ENCODE measurements at places on chromosomes 6 and 20.

- no peak for DNase-seq
These were observed 136.4 kb downstream of the LINC00237 start for GRCh38 chr20:20969701-20970280.

DNA sequence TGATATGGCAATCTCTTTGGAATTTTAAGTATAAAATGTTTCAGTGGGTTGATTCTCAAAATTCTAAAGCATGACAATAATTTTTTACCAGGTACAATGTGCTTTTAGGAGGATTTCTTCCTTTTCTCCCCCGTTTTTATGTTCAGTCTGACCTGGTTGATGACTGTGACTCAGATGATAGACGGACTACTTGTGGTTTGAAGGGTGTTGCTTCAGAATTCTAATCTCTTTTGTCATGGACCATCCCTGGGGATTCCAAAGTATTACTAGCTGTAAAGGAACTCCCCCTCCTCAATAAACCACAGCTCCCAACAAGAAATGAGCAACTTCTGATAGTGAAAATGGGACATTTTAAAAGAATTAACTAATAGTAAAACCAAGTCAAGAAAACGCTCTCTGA is 34.9 kb upstream of the TNFAIP3 start:
- DNase-seq: no peak

DNA sequence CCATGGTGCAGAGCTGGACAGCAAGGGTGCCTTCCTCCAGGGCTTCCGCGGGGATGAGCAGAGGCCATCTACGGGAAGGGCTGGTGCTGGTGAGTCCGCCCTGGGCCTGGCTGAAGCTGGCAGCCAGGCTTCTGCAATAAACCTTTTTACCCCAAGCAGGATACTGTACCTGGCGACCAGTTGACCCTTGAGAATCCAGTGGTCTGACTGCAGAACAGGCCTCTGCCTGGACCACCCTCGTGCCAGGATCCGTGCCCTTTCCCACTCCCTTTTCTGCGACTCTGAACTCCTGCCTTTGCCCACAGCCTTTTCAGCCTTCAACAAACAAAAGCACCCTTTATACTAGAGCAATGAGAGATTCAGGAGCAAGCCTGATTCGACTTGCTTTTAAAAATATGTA is 18.9 kb downstream of the CDH26 start:
- DNase-seq: no peak

DNA sequence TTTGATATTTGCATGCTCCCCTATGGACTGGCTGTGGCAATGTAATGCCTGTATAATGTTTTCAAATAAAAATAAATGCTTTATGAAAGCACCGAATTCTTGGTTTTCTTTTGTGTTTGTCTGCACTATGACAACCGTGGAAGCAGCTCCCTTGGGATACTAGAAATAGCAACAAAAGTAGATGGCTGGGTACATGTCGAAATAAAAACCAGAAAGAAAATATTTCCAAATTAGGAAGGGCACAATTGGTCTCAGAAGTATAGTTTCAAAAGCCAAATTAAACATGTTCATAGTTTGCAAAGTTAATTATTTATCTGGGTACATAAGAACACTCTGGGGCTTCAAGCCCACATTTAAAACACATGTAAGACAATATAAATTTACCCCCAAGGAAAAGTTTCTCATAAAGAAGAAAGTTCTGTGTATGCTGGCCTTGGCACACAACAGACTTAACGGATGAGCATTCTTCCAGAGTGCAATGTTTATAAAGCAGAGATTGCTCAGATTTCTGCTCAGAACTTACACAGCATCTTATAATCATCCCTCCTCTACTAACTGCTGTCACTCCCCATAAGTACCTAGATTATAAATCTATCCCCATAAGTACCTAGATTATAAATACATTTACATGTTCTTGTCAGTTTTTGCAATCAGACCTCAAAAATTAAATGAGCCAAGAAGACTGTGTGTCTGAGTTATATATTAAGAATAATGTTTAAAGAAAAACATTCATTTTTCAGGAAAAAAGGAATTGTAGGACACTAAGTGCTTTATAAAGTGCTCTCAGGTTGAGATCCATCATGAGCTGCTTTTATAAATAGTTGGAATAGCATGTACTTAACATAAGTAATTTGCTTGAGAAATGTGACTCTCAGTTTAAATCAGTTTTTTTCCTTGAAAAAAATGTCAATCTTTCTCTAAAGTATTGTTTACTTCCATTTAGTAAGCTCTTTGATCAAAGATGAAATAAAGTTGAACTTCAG is 230.2 kb upstream of the PLN start:
- no peak for DNase-seq

DNA sequence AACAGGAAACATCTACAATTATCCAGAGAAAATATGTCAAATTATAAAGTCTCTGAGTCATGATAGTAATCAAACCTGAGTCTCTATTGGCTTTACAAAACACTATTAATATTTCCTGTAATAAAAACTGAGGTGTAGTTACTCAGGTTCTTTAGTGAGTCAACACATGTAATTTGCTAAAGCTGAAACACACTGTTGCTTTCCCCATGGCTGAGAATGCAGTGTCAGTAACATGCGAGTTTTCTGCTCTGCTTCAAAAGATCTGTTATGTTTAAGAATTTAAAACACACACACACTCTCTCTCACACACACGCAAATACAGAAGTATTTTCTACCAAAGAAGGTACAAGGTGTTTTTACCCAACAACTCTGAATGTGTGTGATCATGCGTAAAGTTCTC is 38.6 kb downstream of the ATXN1 start:
- DNase-seq: no peak

DNA sequence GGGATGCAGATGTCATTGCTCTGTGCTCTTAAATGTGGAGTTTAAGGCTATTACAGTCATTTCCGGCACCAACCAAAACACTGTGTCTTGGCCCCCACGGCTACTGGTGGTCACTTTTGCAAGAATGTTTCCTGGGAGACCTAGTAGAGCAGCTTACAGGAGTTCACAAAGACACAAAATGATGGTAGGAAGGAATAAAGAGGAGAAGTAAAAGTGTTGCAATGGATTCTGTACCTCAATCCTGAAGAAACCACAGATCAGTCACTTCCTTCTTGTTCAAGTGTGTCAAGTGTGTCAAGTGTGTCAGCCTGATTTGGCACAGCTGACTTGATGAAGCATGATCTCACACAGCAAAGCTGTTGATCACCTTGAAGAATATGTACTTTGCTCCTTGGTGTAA is 344.0 kb downstream of the PLCB1 start:
- DNase-seq: no peak
